HEK293T (cell line): ENCODE measurements at places on chromosomes 2 and 18.

- no peak for DNase-seq
These were observed 46.0 kb upstream of the RMND5A start for GRCh38 chr2:86673986-86674670.

DNA sequence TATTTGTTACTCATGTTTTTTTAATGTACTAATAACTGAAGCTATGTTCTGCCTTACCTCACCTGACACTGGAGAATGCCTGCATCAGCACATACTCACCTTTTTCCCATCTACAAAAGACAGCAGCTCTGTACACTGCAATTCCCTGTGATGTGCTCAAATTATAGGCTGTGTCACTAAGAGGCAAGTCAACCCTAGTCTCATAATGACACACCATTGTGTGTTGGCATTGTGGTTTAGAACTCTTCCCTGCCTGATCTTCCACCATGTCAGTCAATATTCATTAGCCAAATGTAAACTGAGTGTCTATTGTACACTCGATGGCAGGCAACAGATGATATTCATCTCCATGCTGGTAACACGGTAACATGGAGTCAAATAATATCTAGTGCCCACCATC, 332.1 kb upstream of the TCF4 start:
- no peak for DNase-seq

- DNase-seq: no peak
These were observed 9.4 kb downstream of the GPD2 start for GRCh38 chr2:156445296-156446220.

- DNase-seq: no peak
These were observed 107.1 kb downstream of the NFATC1 start for GRCh38 chr18:79502782-79503181.

GRCh38 chr2:235979753-235980435, 188.3 kb downstream of the GBX2 start:
- no peak for DNase-seq

GRCh38 chr2:16124881-16125613, 184.7 kb downstream of the MYCN start:
- DNase-seq: no peak

DNA sequence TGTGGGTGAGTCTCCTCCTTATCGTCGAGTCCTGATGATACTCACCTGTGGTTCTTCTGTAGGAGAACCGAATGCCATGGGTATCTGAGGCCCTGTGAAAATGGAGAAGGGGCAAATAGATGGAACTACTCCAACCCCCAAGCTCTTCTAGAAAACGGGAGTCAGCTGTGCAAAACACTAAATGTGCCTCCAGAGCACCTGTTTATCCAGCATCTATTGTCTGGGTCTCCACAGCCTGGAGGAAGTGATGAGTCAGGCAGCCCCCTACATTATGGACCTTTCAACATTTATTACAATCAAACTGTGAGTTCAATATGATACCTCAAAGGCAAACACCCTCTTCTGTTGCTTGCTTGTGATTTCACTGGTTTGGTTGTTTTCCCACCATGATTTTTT, 9.8 kb upstream of the LRRFIP1 start:
- no peak for DNase-seq

GRCh38 chr2:176159663-176160250, 2.6 kb downstream of the HOXD3 start:
- no peak for DNase-seq

DNA sequence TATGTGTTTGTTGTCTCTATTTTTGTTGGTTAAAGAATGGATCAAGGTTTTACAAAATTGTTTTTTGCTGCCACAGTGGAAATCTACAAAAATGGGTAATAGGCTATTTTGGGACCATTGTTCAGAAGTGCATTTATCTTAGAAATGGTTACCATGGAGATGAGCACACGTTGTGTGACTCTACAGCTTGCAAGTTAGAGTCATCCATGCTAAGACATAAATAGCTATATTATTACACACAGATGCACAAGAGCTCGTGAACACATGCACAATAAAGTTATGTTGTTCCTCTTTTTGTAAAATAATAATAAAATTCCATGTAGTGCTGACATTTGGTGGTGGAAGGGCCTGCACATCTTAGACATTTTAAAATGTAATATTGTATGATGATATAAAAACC, 15.5 kb upstream of the DUSP19 start:
- DNase-seq: no peak

DNA sequence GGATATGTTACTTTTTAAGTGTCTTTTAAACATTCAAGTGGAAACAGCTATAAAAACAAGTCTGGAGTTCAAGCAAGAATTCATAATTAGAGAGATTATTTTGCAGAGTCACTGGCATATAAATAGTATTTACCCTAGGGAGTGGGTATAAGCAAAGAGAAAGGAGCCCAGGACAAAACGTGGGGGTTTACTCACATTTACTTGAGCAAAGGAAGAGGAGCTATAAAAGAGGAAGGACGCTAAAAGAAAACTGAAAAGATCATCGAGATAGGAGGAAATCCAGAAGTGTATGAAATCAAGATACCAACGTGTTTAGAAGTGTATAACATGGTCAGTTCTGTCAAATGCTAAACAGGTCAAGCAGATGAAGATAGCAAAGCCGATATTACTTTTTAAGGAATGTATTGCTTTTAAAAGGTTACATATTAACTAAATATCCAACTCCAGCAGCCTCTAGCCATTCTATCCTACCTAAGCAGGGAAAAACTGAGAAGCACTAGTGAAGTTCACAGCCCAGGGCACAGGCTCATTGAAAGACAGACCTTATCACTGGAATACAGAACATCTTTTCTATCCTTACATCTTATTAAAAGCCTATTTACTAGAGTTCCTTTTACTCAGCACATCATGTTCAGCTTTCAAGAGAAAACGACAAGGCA, 8.6 kb downstream of the KANSL1L start:
- DNase-seq: no peak

DNA sequence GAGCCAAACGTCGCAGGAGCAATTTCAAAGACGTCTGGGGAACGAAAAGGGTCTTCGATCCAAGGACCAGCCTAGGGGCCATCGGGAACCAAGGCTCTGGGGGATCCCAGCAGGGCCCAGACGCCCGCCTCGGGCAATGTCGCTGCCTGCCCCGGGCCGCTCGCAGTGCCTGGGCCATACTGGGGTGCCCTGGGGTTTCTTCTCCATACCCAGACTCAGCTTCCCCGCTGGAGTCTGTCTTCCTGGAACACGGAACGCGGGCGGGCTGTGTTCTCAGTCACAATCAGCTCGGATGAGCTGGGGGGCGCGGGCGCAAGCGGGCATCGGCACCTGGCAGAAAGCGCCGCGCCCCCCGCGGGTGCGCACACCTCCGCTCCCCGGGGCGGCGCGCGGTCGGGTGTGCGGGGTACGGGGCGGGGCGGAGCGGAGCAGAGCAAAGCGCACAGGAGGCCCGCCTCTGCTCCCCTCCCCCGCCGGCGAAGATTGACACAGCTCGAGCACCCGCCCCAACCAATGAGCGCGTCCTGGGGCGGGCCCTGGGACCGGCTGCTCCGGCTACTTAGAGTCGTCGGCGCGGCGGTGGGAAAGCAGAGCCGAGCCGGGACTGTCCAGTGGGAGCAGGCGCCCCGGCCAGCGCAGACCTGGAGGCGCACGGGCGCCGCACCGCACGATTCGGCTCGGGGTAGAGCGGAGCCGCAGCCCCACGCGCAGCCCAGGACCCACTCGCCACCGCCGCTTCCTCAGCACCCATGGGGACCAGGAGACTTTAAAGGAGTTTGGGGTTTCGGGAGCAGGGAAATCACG, at the start of gene LRATD1:
Gene LRATD1 (plus strand): TSS at position 585 of the 804 bp plus-strand sequence. CDS start 1,263 bp downstream, outside the sequence.
- DNase-seq: peak; percentile 71

DNA sequence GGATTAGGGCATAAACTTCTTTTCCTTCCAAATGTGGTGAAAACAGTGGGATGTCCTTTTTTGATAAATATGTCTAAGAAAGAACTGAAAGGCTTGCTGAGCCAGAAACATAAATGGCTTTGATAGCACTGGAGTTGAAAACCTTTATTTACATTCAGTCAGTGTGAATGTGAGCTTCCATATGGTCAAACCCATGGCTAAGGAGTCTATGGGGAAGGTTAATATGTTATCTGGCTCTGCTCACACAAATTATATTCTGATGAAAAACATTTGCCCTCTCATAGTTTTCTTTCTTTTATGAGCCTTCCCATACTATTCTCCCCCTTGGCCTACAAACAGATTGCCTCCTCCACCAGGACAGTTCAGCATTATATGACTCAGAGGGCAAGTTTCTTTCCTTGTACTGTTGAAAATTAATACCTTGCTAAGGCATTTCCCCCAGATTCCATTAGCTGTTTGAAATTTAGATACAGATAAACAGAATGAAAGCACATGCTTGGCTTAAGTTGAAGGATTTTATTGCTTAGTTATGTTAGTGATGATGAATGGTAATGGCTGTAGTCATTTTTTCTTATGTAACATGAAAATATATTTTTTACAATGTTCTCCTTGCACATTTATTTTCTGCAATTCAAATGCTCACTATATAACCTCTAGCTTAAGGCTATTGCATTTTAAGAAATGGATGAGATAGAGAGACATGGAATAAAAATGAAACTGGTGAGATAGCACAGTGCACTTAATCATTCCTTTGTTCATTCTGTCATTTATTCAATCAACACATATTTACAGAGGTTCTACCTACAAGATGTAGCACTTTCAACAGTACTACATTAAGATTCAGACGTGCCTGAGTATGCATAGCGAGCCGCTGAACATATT, 544.1 kb downstream of the LRRTM4 start:
- no peak for DNase-seq

- DNase-seq: no peak
These were observed 361.8 kb upstream of the PIK3C3 start for GRCh38 chr18:41593171-41593675.

DNA sequence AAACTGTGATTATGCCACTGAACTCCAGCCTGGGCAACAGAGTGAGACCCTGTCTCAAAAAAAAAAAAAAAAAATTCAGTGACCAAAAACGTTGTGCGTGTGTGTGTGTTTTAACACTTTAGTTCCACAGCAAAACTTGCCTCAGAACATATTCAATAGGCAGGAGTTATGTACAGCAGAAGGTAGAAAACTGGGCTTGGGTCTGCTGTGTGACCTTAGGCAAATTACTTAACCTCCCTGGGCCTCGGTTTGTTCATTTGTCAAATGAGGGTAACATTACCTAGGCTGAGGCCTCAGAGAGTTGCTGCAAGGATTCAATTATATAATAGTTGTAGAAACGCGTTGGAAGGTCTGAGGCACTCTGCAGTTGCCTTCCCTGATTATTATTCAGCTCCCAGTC, 10.3 kb upstream of the SCG2 start:
- DNase-seq: no peak

- DNase-seq: no peak
These were observed 56.9 kb downstream of the BCL2 start for GRCh38 chr18:63262369-63263335.

GRCh38 chr2:118774458-118775133, 72.9 kb downstream of the EN1 start:
- peak; percentile 83 for DNase-seq

DNA sequence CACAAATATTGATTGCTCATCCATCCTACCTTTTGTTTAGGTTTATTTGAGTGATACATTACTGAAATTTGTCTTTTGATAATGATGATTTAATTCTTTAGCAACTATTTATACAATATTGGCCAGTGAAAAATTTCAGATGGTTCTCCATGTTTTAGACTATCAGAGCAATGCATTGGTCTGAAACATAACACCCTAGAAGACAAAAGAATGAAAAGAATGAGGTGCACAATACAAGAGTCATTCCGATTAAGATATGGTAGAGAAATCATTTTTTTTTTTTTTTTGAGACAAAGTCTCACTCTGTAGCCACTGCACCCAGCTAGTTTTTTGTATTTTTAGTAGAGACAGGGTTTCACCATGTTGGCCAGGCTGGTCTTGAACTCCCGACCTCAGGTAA, 197.4 kb upstream of the FAM98A start:
- DNase-seq: no peak

DNA sequence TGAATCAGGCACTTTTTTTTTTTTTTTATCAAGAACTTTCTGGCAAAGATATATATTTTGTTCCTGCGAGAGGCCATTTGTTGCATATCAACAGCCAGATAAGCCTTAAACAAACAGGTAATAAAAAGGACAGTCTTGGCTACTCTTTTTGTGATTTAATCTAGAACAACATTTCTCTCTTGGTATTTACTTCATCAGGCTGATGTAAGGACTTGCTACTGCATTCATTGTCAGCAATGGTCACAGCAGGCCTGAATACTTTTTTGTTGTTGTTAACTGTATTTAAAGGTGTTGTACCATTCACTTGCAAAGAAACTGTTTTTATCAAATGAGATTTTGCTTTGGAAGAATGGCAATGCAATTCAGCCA, 683.8 kb downstream of the IRS1 start:
- no peak for DNase-seq

DNA sequence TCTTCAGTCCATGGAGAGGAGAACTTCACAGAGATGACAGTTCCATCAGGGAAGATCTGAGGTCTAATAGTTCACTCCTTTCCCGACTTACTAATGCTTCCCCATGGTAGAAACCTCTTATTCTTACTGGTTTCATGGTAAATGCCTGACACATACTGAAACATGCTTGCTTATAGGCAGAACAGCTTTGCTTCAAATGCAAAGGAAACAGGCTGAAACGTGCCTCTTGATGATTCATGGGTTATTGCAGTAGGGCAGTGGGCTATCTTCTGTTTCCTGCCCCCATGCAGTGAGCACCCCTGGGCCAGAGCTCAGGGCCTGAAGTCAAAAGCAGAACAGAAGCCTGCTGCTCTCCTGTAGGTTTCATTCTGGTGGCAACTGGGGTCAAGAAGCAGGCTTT, 223.5 kb downstream of the RDH14 start:
- no peak for DNase-seq

GRCh38 chr18:22563164-22563583, 145.5 kb upstream of the CTAGE1 start:
- DNase-seq: peak; percentile 79

DNA sequence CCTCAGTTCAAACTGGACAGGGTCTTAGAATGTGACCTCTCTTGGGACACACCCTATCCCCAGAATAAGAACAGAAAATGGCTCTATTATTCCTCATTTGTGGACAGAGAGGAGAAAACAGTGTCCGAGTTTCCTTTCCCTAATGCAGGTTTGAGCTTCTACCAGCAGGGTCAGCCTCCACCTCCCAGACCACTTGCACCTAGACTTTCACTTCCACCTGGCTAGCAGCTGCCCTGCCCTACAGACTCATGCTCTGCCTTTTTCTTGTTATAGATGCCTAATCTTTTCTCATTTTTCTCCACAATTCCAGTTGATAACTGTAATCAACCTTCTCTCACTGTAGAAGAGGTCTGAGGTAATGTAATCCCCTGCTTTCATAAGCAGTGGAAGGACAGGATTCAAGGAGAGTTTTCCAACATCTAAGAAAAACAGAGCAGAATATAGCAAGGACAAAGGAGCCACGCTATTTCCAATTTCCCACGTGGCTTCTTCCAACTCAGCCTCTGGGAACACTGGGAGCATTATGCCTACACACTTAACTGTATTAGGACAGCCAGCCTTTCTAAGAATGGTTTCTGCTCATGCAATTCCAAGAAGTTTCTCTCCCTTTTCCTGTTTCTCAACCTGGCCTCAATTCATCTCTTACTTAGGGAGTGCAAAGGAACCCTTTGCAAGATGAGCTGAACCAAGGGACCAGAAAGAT, 239.8 kb downstream of the BCL11A start:
- DNase-seq: no peak
